Heart left ventricle (tissue), 16 donors: ENCODE measurements at places on chromosomes 5 and 9. TPM values are rescaled to one million over a fixed set of nuclear protein-coding genes. Genes with fewer than 3 reads are reported as not detected.

Gene ZNF366
- polyA plus RNA-seq = 4.4 TPM

Gene KCTD16
- polyA plus RNA-seq = not detected

Gene INIP
- polyA plus RNA-seq = 4.3 TPM

Gene ITGA1
- 5.5 TPM for polyA plus RNA-seq

DNA sequence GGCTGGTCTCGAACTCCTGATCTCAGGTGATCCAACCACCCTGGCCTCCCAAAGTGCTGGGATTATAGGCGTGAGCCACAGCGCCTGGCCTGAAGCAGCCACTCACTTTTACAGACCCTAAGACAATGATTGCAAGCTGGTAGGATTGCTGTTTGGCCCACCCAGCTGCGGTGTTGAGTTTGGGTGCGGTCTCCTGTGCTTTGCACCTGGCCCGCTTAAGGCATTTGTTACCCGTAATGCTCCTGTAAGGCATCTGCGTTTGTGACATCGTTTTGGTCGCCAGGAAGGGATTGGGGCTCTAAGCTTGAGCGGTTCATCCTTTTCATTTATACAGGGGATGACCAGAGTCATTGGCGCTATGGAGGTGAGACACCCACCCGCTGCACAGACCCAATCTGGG, 1.5 kb downstream of the CA9 start:
- no peak for DNase-seq

DNA sequence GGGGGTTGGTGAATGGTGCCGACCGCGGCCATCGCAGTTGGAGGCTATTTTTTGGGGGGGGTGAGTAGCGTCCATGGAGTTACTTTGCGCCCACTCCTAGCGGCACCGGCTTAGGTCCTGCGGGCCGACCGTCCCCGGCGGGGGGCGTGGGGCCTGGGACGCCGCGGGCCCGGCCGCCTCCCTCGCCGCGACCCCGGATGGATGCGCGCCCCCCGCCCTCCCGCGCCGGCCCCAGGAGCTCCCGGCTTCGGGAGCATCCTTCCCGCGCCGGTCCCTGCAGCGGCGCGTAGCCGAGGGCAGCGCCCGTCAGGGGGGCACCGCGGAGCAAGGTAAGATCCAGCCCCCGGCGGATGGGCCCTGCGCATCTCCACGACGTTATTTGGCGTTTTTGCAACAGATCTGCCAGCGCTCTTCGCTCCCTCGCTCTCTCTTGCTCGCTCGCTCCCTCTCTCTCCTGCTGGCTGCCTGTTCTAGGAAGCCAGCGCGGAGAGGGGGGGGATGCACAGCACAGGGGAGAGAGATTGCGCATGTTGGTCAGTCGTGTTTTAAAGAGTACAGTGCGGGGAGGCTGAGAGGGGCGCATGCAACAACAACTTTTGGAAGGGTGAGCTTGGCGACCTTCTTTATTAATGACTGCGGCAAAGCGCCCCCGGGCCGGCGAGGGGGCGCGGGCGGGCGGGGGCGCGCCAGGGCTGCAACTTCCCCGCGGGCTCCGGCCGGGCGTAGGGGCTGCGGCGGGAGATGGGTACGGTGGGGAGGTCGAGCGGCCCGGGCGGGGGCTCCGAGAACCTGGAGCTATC, 413 bp downstream of the JADE2 start:
- peak; percentile 89 for DNase-seq

DNA sequence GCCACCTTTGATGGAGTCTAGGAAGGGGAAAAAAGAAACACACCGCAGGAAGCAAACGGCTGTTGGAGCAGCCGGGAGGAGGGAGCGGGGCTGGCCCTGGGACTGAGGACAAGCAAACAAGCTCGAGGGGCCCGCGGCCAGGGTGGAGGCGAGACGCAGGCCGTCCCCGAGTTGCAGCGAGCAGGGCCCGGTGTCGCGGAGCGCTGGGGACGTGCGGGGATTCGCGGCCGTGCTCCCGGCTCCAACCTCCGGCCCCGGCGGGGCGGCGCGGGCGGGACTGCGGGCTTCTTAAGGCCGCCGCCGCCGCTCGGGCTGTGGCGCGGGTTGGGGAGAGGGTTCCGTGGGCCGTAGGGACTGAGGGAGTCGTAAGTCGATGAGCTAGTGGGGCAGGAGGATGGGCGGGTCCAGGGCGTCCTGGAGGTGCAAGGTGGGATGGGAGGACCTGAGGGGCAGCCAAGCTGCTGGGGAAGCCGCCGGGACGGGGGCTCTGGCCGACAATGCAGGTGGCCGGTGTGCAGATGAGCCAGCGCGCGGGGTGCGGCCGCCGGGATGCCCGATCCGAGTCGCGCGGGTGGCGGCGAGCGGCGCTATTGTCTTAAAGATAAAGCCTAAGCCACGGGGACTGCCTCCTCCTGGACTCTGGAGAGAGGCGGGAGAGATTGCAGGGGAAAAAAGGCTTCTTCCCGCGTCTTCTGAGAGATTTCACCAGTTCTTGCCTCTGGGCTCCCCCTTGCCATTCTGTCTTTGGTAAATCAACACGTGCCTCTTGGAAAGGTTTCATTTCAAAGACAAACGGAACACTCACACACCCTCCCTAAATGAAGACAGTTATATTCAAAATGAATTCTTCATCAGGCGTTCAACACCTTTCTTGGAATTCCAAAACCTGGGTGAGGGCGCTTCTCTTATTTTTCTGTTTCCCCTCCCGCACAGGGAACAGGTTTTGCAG, 1.6 kb upstream of the HAPLN1 start:
- peak; percentile 48 for DNase-seq

- DNase-seq = no peak
Measured at GRCh38 chr9:104903609-104904008, 24.3 kb downstream of the ABCA1 start.

GRCh38 chr5:122727112-122727541, 47.8 kb upstream of the SNX2 start:
- DNase-seq = no peak

GRCh38 chr9:111297066-111297824, 32.8 kb downstream of the OR2K2 start:
- DNase-seq = no peak

DNA sequence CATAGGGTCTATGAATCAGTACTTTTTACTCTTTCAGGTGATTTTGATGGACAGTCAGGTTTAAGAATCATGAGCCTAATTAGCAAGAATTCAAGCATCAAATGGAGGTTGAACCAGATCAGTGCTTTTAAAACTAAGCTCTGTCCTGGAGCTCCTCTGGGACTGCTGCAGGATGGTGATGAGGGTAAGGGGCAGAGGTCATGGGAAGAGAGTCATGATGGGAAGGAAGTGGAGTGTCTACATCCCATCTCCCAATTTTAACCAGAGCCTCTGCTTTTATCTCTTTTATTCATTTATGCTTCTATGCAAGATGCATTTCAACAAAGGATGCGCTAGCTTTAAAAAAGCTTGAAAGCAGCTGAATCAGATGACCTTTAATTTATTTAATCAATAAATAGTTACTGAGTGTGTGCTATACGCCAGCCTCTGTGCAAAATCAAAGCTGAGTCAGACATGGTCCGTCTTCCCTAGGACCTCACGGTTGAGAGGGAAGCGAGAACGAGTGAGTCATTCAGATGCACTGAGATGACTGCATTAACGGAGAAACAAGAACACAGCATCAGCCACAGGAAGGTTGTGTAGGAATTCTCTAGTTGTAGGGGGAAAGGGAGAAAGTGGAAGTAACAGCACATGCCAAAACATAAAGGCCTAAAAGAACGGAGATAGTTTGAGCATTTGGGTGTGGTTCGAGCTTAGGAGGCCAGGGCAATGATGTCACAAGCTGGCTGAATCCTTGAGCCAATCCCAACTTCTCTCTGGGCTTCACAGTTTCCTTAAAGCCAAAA, 441.6 kb upstream of the BRINP1 start:
- DNase-seq = no peak

DNA sequence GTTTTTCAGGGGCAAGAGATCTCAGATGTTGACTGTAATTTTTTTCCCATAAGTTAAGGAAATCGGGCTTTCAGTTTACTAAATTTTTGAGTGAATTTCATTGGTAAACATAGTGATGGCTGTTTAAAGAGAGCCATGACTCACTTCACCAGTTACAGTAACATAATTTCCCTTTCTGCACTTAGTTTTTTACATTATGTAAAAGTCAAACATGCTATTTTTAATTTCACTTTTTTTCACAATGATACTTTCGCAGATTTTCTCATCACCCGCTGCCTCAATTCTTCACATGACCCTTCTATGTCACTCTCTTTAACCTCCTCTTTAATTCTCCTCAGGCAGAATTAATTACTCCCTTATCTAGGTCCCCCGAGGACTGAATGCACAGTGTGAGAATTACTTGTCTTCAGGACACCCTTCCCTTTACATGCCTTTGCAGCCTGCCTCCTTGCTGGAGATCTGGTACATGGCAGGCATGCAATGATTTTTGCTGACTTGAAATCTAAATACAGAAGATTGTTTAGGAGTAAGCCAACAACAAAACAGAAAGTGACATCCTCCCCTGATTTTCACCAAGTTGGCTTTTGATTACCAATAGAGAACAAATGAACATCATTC, 217.5 kb upstream of the S1PR3 start:
- DNase-seq = no peak

DNA sequence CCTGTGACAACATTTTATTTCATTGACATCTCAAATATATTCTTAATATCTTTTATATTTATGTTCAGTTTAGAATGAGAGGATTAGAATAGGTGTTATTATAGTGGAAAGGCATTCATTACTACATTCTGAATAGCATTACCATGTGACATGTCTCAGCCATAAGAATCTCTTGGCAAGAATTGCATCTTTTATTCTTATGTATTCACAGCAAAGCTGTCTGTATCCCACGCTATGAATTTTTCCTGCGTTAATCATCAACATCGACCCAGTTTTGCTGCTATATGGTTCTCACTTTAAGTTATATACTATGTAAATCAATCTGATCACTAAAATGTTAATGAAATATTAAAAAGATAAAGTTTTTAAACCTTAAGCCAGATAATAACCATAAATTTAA, 248.6 kb downstream of the TMEM232 start:
- DNase-seq = no peak

GRCh38 chr5:98524773-98525172, 248.7 kb upstream of the RGMB start:
- no peak for DNase-seq

GRCh38 chr5:67983251-67984110, 232.1 kb upstream of the PIK3R1 start:
- no peak for DNase-seq

DNA sequence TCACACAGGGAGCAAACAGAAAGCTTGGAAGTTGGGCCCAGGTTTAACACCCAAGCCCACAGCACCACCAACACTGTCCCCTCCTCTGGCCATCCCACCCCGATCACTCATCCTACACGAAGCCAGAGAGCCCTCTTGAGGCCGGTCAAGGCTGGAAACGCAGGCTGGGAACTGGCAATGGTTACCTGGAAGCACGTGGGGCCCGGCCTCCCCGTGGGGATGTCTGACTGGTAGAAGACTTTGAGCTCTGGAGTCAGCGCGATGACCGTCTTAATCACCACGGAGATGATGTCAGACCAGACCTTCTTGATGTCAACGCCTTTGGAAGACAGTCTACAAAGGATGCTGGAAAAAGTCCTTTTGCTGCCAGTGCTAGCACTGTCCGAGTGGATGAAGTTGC, 104.1 kb downstream of the TTLL11 start:
- no peak for DNase-seq

DNA sequence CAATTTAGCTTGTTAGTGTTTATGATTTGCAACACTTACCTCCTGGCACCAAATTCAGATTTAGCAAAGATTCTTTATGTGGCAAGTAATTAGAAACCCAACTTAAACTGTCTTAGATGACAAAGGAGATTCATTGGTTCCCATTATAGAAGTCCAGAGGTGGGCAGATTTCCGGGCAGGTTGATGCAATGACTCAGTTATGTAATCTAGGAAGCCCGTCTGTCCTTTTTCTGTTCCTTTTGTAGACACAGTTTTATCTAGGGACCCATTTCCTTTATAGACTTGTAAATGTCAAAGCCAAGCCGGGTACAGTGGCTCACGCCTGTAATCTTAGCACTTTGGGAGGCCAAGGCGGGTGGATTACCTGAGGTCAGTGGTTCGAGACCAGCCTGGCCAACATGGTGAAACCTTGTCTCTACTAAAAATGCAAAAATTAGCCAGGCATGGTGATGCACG, 20.3 kb upstream of the ANKRD33B start:
- no peak for DNase-seq

- no peak for DNase-seq
Measured at GRCh38 chr5:179876610-179876952, 18.0 kb upstream of the MRNIP start.

DNA sequence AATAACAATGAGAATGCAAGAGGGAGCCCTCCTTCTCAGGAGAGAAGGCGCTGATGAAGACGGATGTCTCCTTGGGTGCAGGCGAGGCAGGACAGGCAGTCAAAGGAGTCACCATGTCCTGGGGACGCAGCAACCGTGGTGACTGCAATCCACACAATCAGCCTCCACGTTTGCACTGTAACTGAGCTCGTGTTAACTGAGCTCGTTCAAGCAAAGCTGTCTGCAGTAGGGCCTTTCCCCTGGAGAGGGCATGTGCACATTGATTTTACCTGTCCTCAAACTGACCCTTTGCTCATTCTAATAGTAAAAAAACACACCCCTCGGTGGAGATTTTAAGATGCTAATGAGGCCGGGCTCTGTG, 2.8 kb downstream of the SARDH start:
- no peak for DNase-seq

DNA sequence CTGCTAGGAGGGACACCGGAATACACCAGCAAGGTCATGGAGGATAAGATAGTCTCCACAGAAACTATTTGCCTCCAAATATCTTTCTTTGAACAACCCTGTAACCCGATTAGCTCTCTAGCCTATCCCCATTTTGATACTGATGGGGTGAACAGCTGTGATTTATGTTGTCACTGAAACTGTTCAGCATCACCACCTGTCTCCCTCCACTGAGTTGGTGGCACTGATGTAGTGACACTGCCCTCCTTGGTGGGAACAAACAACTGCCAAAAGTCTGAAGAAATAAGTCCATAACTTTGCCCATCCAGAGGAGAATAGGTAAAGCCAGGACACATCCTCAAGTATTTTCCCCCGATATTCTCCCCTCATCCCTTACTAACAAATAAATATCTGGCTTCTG, 24.3 kb upstream of the KCNV2 start:
- no peak for DNase-seq

- no peak for DNase-seq
Measured at GRCh38 chr5:57531333-57531732, 48.7 kb upstream of the ACTBL2 start.

DNA sequence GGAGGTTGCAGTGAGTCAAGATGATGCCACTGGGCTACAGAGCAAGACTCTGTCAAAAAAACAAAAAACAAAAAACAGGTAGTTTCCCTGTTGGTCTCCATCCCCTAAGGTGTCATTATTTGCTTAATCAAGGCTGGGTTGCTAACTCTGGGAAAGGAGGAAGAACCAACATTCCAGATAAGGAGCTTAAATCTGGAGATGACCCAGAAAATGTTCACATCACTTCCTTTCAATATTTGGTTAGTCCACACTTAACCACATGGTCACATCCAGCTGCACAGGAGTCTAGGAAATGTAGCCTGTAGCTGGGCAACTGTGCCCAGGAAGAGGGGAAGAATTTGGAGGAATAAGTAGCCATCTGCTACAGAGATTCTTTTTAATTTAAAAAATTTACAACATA, 25.9 kb upstream of the MEGF9 start:
- DNase-seq = no peak

GRCh38 chr9:19409401-19410194, 789 bp downstream of the ACER2 start:
- peak; percentile 77 for DNase-seq
